ENCODE measurements at places on chromosomes 11 and 22.
A peak's percentile ranks its signal among the peaks of the same experiment; 100 is the strongest.

- no peak for DNase-seq
Measured at GRCh38 chr22:17120281-17120680, 879 bp downstream of the TMEM121B start.

GRCh38 chr11:86949995-86950660 is 5.1 kb downstream of the FZD4 start:
- no peak for DNase-seq

DNA sequence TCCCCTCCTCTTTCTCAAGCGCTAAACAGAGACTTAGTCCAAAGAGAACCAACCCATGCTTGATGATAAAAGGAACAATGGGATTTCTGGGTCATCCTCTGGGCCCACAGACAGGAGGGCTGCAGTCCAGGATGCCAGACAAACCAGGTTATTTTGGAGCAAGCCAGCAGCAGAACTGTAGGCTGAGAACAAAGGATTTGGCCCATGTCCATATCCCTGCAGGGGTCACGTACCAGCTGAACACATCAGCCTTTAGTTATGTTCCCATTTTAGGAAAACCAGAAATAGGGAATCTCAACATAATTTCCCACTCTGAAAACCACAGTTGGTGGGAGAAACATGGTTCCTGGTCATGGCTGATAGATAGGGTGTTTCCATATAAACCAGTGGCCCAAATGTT is 533.6 kb upstream of the CADM1 start:
- DNase-seq: no peak

GRCh38 chr22:49415151-49415951 is 412.3 kb downstream of the BRD1 start:
- DNase-seq: no peak

DNA sequence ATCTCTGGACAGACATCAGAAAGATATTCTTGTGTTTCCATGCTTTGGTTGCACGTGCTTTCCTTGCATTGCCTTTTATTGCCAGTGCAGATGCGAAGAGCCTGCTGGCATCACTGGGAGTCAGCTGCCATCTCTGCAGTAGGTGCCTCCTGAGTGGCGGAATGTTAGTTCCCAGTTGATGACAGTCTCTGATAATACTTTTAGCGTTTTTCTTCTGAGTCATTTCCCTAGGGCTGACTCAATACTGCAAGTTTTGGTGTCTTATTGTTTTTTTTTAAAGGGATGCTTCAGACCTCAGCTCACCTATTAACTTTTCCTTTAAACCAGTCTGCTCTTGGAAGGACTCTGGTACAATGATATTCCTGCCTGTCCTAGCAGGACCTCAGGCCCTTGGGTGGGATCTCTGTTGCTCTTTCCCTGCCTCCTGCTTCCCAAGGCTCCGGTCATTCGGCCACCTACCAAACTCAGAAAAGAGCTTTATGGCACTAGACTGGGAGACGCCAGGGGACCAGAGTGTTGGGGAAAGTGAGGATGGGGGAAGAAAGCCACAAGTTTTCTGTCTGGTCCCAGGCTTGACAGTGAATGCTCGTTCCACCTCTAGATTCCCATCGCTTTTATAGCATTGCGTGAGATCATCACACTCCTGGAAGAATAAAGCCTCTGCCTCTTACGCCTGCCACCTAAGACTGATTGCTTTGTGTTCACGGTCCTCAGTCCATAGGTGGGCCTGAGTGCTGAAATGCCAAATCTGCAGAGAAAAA is 308.7 kb downstream of the DDX10 start:
- DNase-seq: no peak

GRCh38 chr11:57340039-57340615 is 2.0 kb downstream of the P2RX3 start:
- DNase-seq: no peak

DNA sequence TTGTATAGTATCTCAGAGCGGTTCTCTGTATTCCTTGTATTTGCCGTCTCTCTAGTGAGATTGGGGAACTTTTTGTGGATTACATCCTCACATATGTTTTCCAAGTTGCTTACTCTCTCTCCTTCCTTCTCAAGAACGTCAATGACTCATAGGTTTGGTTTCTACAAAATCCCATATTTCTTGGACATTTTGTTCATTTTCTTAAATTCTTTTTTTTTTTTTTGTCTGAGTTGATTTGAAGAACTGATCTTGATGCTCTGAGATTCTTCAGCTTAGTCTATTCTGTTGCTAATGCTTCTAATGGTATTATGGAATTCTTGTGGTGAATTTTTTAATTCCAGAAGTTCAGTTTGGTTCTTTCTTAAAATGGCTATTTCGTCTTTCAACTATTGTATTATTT is 28.4 kb upstream of the SLN start:
- no peak for DNase-seq

- no peak for DNase-seq
Measured at GRCh38 chr11:47786373-47786772, 19.2 kb upstream of the FNBP4 start.

- DNase-seq: no peak
Measured at GRCh38 chr22:31377612-31378011, 21.8 kb upstream of the DRG1 start.

DNA sequence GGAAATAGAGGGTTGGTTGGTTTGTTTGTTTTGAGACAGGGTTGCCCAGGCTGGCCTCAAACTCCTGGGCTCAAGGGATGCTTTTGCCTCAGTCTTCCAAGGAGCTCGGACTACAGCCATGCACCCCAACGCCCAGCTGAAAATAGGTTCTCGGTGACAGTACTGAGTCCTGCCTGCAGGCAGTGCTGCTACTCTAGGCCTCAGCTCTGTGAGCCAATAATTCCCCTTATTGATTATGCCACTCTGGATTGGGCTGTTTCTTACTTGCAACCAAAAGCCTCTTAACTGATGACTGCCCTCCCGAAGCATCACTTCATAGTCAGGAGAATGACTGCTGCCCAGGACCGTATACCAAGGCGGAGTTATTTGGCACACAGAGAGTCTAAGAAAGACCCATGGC is 1.2 kb upstream of the C11orf16 start:
- no peak for DNase-seq

DNA sequence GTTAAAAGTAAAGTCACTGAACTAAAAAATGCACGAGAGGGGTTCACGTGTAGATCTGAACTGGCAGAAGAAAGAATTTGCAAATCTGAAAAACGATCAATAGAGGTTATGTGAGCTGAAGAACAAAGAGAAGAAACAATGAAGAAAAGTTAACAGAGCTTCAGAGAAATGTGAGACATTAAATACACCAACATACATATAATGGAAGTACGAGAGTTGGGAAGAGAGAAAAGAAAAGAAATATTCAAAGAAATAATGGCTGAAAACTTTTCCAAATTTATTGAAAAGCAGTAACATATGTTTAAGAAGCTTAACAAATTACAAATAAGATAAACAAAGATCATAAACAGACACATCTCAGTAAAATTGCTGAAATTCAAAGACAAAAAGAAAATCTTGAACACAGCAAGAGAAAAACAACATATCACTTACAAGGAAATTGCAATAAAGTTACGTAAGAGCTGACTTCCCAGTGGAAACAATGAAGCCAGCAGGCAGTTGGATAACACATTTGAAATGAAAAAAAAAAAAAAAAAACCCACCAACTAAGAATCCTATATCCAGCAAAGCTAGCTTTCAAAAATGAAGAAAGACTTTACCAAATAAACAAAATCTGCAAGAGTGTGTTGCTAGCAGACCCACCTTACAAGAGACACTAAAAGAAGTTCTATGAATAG is 56.8 kb downstream of the EMSY start:
- DNase-seq: no peak

DNA sequence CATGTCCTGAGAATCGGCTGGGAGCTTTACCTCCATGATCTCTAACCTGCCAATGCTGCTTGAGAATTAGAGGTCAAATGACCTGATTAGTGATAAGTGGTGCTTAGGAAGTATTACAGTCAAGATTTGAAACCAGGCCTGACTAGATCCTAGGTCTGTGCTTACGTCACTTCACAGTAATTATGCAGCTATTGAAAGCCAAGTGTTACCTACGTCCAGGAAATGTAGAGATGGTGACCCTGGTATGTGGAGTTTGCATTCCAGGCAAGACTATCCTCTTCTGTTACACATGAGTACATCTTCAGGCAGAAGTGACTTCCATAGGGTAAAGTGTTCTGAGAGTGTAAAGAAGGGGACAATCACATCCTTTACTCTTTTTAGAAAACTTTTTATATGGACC is 530.4 kb upstream of the TENM4 start:
- DNase-seq: no peak

DNA sequence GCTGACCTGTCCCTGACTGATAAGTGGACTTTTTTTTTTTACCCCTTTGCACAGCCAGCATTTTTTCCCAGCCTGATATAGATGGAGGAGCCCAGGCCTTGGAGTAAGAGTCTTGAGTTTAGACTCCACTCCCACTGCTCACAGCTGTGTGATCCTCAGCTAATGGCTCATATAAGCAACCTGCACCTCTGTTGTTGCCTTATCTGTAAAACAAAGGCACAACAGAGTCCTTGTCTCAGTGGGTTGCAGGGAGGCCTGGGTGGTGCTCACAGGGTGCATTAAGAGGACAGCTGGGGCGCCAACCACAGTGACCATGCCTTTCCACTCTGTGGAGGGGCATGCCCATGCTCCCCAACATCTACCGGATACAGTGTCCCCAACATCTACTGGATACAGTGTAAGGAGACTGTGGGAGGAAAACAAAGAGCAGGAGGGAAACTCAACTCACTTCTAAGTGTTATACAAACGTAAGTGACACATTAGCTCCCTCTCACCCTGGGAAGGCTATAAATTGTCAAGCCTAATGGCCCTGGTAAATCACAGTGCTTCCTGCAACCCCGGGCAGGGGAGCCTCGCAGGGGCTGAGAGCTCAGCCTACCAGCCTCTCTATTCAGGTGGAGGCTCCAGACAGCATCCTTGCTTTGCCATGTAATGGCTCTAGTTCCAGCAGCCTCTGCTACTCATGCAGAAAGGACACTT is 109.5 kb downstream of the TENM4 start:
- no peak for DNase-seq

DNA sequence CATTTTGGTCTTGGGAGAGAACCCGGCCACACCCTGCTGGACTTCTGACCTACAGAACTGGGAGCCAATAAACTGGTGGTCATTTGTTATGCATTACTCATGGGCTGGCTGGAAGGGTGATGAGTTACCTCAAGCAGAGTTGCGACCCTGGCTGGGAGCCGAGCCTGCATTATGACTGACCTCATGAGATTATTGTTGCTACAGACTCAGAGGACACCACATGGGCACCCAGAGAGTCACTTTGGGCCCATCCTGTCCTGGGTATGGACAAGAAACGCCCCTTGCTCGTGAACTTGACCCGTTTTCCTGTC is 531.7 kb downstream of the TBC1D22A start:
- no peak for DNase-seq

- no peak for DNase-seq
Measured at GRCh38 chr22:38126928-38127668, 16.6 kb upstream of the BAIAP2L2 start.

DNA sequence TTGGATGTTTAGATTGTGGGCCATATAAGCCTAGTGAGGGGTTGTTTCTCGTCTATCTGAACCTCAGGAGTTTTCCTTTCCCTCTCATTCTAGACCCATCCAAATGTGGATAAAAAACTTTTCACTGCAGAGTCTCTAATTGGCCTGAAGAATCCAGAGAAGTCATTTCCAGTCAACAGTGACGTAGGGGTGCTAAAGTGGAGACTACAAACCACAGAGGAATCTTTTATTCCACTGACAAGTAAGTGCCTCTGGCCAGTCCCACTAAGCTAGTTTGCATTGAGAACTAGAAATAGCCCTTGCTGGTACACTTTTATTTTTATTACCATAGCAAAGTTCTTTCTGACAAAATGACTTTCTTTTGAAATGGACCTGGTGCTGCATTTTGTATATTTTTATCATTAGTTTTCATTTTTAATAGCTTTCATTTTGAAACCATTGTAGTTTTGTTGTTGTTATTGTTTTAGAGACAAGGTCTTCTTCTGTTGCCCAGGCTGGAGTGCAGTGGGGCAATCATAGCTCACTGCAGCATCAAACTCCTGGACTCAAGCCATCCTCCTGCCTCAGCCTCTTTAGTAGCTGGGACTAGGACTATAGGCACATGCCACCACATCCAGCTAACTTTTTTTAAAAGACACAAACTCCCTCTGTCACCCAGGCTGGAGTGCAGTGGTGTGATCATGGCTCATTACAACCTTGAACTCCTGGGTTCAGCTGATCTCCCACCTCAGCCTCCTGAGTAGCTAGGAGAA is 14.6 kb upstream of the PHLDB1 start:
- no peak for DNase-seq

GRCh38 chr11:27770576-27770975 is 70.3 kb upstream of the BDNF start:
- no peak for DNase-seq

- peak; percentile 35 for DNase-seq
Measured at GRCh38 chr11:6251120-6251733, 8.4 kb upstream of the CCKBR start.
